ENCODE measurements at places on chromosomes 5 and 9. TPM values are rescaled to one million over a fixed set of nuclear protein-coding genes. Genes with fewer than 3 reads are reported as not detected.

DNA sequence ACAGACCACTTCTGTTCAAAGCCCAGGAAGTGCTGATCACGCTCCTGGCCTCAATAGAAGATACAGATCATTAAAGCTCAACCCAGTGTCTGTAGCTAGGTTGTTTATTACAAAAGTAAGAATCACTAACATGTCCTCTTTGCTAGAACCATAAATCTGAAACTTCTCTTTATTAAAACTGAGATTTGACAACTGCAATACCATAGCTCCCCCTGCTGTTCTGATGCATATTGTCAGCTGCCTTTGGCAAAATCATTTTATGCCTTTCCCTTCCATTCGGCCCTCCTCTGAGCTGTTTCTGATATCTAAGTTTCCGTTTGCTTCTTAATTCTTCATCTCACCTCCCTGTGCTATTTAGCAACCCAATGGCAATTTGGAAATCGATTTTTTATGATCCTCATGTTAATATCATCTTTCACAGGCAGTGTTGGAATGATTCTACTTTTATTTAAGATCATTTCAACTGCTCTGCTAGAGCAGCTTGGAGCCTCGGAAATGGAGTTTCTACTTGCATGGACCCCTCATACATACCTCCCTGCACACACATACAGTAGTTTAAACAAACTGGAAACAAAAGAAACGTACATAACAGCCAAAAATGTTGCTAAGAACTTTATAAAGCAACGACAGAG lies 998.8 kb downstream of the MAT2B start:
- no peaks in the 10 kb centered on the region for H3K36me3 ChIP-seq
- no peaks in the 10 kb centered on the region for H3K27me3 ChIP-seq
- H3K27ac ChIP-seq: no peak overlapping the region
- peak; percentile 16 for DNase-seq

The FOXD4L6 gene
- total RNA-seq: not detected

The GRIN3A gene
- not detected for total RNA-seq

DNA sequence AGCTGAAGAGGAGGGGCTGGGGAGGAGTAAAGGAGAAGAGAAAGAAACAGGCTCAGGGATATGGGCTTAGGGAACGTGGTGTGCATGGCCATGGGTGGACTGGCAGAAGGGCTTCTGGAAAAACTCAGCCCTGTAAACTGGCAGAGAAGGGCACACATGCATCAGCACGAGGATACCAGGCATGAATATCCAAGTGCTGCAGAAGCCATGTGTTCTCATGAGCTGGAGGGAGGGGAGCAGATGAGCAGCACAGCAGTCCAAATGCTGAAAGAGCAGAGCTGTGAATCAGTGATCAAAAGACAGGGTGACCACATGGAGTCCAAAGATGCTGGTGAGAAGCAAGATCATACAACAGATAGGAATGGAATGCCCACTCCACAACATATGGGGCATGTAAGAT lies 72.3 kb downstream of the SEMA5A start:
- no peak overlapping the region for H3K4me3 ChIP-seq
- peaks cover 4% of the 10 kb centered on the region for H3K36me3 ChIP-seq
- no peaks in the 10 kb centered on the region for H3K4me1 ChIP-seq
- no peak overlapping the region for H3K27ac ChIP-seq
- no peak for DNase-seq

The LCN1 gene
- not detected for total RNA-seq

- H3K36me3 ChIP-seq: peaks cover 10% of the 10 kb centered on the region
- no peaks in the 10 kb centered on the region for H3K4me1 ChIP-seq
- DNase-seq: no peak
- H3K27me3 ChIP-seq: peaks cover 7% of the 10 kb centered on the region
- no peak overlapping the region for H3K4me3 ChIP-seq
Observed at GRCh38 chr9:4955836-4956235, 29.2 kb upstream of the JAK2 start.

The CEL gene
- 1.6 TPM for total RNA-seq

The DTWD2 gene
- 3.2 TPM for total RNA-seq

The LECT2 gene
- total RNA-seq: not detected

- H3K4me1 ChIP-seq: peaks cover 73% of the 10 kb centered on the region
- peak overlapping the region; percentile 64 for H3K4me3 ChIP-seq
- H3K27ac ChIP-seq: peak overlapping the region; percentile 98
- peaks cover 31% of the 10 kb centered on the region for H3K36me3 ChIP-seq
- H3K27me3 ChIP-seq: no peaks in the 10 kb centered on the region
Observed at GRCh38 chr5:62284946-62285891, 20.8 kb upstream of the KIF2A start.

- H3K4me1 ChIP-seq: peaks cover 63% of the 10 kb centered on the region
- no peak overlapping the region for H3K27ac ChIP-seq
- H3K36me3 ChIP-seq: no peaks in the 10 kb centered on the region
Observed at GRCh38 chr5:143350751-143351602, 52.5 kb downstream of the NR3C1 start.

GRCh38 chr5:153555420-153556114 lies 65.1 kb downstream of the GRIA1 start:
- H3K27me3 ChIP-seq: no peaks in the 10 kb centered on the region
- no peaks in the 10 kb centered on the region for H3K36me3 ChIP-seq
- H3K4me1 ChIP-seq: no peaks in the 10 kb centered on the region
- no peak for DNase-seq

The SCGB3A2 gene
- not detected for total RNA-seq

GRCh38 chr9:122477346-122477745 lies 380 bp downstream of the OR1J1 start:
- H3K4me3 ChIP-seq: no peak overlapping the region
- no peak overlapping the region for H3K27ac ChIP-seq
- DNase-seq: no peak
- H3K36me3 ChIP-seq: no peaks in the 10 kb centered on the region

The DNM1 gene
- total RNA-seq: 2.4 TPM

DNA sequence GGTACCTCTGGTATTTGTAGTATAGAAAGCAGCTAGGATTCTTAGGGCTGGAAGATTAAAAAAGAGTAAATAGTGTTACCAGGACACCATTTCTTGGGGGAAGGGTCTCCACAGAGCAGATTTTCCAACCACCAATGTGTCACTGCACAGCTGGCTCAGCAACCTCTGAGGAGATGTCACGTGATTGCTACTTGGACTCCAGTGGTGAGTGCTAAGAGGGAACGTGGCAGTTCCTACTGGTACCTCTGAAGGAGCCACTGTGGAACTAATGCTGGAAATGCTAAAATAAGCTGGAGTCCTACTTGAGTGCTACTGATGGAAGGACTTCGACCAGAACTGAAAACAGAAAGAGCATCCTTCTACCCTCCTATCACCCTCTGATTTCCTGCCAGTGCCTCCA lies 36.1 kb upstream of the SPDL1 start:
- DNase-seq: no peak
- H3K36me3 ChIP-seq: no peaks in the 10 kb centered on the region
- peaks cover 68% of the 10 kb centered on the region for H3K27me3 ChIP-seq
- H3K4me1 ChIP-seq: peaks cover 29% of the 10 kb centered on the region
- peak overlapping the region; percentile 57 for H3K27ac ChIP-seq

DNA sequence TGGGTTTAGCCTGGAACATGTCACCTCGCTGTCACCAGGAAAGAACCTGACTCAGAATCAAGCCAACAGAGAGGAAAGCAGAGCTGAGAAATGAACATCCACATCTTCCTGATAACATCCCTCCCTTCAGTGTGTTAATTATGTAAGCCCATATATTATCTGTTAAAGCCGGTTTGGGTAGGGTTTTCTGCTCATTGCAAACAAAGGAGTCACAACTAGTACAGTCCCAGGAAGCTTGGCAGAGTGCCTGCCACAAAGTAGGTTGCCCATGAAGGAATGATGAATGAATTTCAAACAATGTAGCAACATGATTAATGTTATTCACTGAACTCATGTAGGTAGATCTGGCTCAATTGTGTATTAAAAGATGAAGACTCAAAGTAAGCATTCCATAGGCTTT lies 10.4 kb upstream of the PPARGC1B start:
- H3K27ac ChIP-seq: no peak overlapping the region
- peaks cover 7% of the 10 kb centered on the region for H3K27me3 ChIP-seq
- no peak overlapping the region for H3K4me3 ChIP-seq
- no peak for DNase-seq
- no peaks in the 10 kb centered on the region for H3K36me3 ChIP-seq

DNA sequence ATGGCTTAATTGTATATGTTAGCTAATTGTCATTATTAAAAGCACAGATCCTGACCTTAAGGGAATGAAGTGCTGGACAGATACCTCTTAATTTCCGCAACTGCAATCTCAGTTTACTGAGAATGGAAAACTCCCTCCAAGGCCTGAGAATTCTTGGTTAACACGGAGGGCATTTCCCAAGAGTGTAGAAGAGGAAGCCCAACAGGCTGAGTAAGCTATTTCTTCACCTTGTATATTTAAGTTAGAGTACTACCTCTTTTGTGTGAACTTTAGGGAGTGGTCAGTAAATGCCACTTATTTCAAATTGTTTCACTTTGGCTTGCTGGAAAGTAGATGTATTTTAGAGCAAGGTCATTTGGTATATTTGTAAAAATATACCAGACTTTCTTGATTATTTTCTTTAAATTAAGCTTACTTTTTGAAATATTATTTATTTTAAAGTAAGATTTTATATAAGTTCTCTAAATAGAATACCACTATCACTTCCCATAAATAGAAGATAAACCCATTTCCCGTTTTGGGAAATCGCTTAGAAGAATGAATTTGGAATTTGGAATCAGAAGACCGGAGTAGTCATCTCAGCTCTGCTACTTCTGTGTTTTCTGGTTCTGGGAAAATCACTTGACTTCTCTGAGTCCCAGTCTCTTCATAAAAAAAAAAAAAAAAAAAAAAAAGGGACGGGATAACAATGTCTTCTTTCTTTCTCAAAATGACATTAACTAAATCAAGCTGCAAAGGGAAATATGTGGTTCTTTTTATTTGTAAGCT lies 26.0 kb upstream of the C9orf72 start:
- no peaks in the 10 kb centered on the region for H3K27me3 ChIP-seq
- no peak overlapping the region for H3K27ac ChIP-seq
- no peaks in the 10 kb centered on the region for H3K4me1 ChIP-seq
- H3K36me3 ChIP-seq: no peaks in the 10 kb centered on the region

GRCh38 chr5:141848744-141849414 lies 29.3 kb downstream of the PCDH1 start:
- H3K4me3 ChIP-seq: peak overlapping the region; percentile 89
- peak; percentile 46 for DNase-seq
- H3K4me1 ChIP-seq: peaks cover 23% of the 10 kb centered on the region
- H3K27ac ChIP-seq: peak overlapping the region; percentile 74
- no peaks in the 10 kb centered on the region for H3K36me3 ChIP-seq

DNA sequence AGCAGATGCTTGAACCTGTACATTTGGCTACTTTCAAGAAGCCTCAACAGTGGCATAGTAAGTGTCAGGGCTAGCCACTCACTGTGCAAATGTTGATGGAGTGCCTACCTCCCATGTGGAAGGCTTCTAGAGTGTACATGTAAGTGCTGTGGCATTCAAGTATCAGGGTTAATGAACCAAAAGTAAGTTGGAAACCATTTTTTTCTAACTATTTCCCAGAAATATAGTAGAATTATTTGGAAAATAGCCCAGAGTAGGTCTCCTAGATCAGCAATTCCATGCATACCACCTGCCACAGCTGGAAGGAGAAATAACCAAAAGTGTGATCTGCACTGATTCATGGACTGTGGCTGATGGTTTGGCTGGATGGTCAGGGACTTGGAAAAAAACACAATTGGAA lies 53.3 kb downstream of the FOXD1 start:
- no peak overlapping the region for H3K27ac ChIP-seq
- H3K36me3 ChIP-seq: no peaks in the 10 kb centered on the region
- no peaks in the 10 kb centered on the region for H3K4me1 ChIP-seq

The MUSK gene
- total RNA-seq: not detected

GRCh38 chr5:158670201-158670600 lies 429.5 kb downstream of the EBF1 start:
- H3K4me3 ChIP-seq: no peak overlapping the region
- no peaks in the 10 kb centered on the region for H3K27me3 ChIP-seq
- no peaks in the 10 kb centered on the region for H3K4me1 ChIP-seq
- H3K36me3 ChIP-seq: no peaks in the 10 kb centered on the region
- H3K27ac ChIP-seq: no peak overlapping the region
- no peak for DNase-seq

The SV2C gene
- 0.19 TPM for total RNA-seq

GRCh38 chr5:150272531-150272930 lies 17.0 kb downstream of the CAMK2A start:
- H3K27ac ChIP-seq: no peak overlapping the region
- H3K27me3 ChIP-seq: no peaks in the 10 kb centered on the region
- no peak for DNase-seq

- H3K27me3 ChIP-seq: peaks cover 65% of the 10 kb centered on the region
- H3K4me1 ChIP-seq: no peaks in the 10 kb centered on the region
- no peaks in the 10 kb centered on the region for H3K36me3 ChIP-seq
- no peak overlapping the region for H3K27ac ChIP-seq
Observed at GRCh38 chr5:1673042-1673677, 126.5 kb downstream of the MRPL36 start.

GRCh38 chr5:67476531-67476930 lies 279.9 kb upstream of the CD180 start:
- peaks cover 10% of the 10 kb centered on the region for H3K27me3 ChIP-seq
- no peak overlapping the region for H3K4me3 ChIP-seq
- H3K4me1 ChIP-seq: peaks cover 8% of the 10 kb centered on the region
- no peak for DNase-seq

The PRR16 gene
- total RNA-seq: not detected

The PCA3 gene
- not detected for total RNA-seq

The ZBTB43 gene
- 66.2 TPM for total RNA-seq

DNA sequence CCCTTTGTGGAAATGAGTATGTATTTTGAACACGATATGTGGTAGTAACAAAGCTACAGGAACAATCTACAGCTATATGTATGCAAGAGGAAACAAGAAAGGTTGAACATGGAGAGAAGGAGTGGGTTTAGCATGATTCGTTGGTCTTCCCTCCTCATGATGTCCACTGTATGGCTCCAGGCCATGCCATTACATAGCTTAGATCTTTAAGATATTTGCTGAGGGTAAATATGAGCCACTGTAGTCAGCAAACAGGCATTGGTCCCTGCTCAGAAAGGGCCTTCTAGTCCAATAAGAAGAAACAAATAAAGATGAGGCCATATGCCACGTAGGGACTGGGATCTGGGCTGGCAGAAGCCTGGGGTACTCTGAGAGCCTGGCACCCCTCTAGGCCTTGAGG lies 543.2 kb upstream of the SGCD start:
- H3K27ac ChIP-seq: no peak overlapping the region
- no peak for DNase-seq
- no peaks in the 10 kb centered on the region for H3K27me3 ChIP-seq

GRCh38 chr5:172144931-172145869 lies 42.8 kb downstream of the STK10 start:
- H3K27ac ChIP-seq: peak overlapping the region; percentile 6
- H3K27me3 ChIP-seq: no peaks in the 10 kb centered on the region
- no peak for DNase-seq
- peaks cover 60% of the 10 kb centered on the region for H3K4me1 ChIP-seq
- H3K36me3 ChIP-seq: peaks cover 2% of the 10 kb centered on the region
- H3K4me3 ChIP-seq: no peak overlapping the region

The PTGDS gene
- not detected for total RNA-seq

The TMEM174 gene
- total RNA-seq: not detected

The C9orf153 gene
- total RNA-seq: 0.21 TPM

GRCh38 chr9:134648701-134649530 lies 7.3 kb downstream of the COL5A1 start:
- H3K27me3 ChIP-seq: no peaks in the 10 kb centered on the region
- H3K4me1 ChIP-seq: no peaks in the 10 kb centered on the region
- no peak for DNase-seq

Data from activated T-cell treated with anti-CD3 and anti-CD28 coated beads, Interleukin-2, amount 50 U/mL, for 72 hours (primary cell).